Common myeloid progenitor, CD34-positive (primary cell): ENCODE measurements at places on chromosomes 7 and 10.

GRCh38 chr10:119421891-119422681 is 120.4 kb downstream of the RGS10 start:
- no peak for DNase-seq

DNA sequence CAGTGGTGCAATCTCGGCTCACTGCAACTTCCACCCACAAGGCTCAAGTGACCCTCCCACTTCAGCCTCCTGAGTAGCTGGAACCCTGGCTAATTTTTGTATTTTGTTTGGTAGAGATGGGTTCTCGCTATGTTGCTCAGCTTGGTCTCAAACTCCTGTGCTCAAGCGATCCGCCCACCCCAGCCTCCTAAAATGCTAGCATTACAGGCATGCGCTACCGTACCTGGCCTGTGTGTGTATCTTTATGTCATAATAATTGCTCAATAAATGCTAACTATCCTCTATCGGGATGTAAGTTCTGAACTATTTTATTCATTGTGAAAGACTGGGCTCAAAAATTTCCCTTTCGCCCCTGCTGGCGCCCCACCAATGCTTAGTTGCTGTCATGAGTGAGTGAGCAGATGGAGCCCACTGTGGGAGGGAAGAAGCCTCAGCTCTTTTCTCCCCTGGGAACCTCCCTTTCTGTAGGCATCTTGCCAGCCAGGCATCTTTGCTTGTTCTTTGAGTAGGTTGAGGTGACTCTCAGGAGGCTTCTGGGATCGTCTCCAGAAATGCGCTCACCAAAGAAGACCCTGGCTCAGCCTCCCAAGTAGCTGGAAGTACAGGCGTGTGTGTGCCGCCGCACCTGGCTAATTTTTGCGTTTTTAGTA is 38.3 kb downstream of the CAMK1D start:
- DNase-seq = no peak

DNA sequence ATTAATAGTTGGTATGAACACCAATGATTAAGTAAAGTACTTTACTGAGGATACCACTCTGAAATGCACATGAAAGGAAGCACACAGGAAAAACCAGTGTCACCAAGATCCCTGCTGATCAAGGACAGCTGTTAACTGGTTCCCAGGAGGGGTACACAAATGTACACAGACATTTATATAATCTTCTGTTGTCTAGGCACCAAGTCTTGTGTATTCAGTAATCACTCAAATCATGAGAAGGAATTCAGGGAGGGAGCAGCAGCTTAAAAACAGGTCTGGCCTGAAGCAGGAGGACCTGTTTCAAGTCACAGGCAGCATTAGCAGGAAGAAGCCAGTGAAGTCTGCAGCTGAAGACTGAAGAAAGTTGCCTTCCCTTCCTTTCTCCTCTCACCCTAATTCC is 18.7 kb downstream of the MPP7 start:
- DNase-seq = peak; percentile 17

GRCh38 chr10:62870866-62871265 is 54.7 kb upstream of the EGR2 start:
- no peak for DNase-seq

DNA sequence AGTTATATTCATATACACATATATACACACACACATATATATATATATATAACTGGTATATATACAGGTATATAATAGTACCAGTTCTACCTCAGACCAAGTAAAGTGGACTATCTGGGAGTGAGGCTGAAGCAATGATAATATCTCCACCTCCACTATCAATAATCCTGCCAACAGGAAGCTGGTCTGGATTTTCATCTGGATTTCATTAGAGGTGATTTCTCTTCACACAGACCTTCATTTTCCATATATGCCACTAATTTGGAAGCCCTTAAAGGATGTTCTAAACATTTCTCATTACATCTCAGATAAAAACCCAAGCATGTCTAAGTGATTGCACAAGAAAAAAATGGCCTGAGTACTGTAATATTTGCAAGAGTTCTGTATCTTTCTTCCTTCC is 1.7 kb upstream of the SLC35B4 start:
- DNase-seq = no peak

GRCh38 chr7:21086688-21087087 is 300.0 kb upstream of the SP8 start:
- peak; percentile 29 for DNase-seq

DNA sequence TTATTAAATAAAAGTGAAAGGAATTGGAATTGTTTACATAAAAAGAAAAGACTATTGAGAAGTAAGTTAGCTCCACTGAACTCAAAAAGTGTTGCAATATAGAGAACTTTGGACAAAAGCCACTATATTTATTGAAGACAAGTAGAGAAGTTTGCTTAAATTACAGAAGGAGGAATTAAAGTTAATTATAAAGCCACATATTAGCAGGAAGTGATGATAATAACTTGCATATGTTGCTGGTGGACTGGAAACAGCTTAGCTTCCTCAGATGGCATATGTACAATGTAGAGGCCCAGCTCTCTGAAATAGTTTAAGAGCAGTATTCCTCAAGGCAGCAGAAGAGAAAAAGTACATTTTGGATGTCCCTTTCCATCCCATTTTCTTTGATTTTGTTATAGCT is 400.7 kb downstream of the GATA3 start:
- DNase-seq = no peak

- no peak for DNase-seq
Observed at GRCh38 chr10:64558094-64558835, 1037.1 kb downstream of the REEP3 start.

GRCh38 chr7:116569737-116570136 is 44.9 kb downstream of the CAV1 start:
- DNase-seq = no peak

- DNase-seq = peak; percentile 97
Observed at GRCh38 chr7:101126651-101127459, at the start of gene SERPINE1. SERPINE1 (plus strand) TSS chr7:101127104; CDS start chr7:101128394, 1,290 bp downstream.

GRCh38 chr10:78747401-78748234 is 321.1 kb upstream of the ZMIZ1 start:
- no peak for DNase-seq

GRCh38 chr7:125149151-125149550 is 219.5 kb upstream of the POT1 start:
- no peak for DNase-seq

GRCh38 chr7:70704831-70705346 is 427.1 kb upstream of the GALNT17 start:
- DNase-seq = no peak

DNA sequence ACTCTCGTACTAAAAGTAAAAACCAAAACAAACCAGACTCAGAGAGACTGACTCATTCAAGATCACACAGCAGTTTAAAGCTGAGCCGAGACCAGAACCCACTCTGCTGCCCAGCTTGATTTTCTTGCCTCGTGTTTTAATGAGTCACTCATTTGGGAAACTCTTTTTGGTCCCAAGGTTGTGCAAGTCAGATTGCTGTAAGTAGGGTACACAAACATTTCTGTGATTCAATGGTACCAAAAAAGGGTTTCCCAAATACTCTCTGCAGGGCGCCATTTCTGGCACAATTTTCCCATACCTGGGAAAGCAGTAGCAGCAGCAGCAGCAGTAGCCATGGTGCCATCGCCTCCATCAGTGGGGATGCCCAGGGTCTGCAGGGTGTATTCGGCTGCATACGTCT is 69.9 kb downstream of the ASAH2B start:
- DNase-seq = no peak

- DNase-seq = no peak
Observed at GRCh38 chr10:85647741-85648140, 718.9 kb downstream of the GRID1 start.

GRCh38 chr7:78279032-78279431 is 480.5 kb downstream of the PHTF2 start:
- DNase-seq = no peak

- peak; percentile 22 for DNase-seq
Observed at GRCh38 chr10:84783386-84783785, 455.0 kb downstream of the CCSER2 start.

DNA sequence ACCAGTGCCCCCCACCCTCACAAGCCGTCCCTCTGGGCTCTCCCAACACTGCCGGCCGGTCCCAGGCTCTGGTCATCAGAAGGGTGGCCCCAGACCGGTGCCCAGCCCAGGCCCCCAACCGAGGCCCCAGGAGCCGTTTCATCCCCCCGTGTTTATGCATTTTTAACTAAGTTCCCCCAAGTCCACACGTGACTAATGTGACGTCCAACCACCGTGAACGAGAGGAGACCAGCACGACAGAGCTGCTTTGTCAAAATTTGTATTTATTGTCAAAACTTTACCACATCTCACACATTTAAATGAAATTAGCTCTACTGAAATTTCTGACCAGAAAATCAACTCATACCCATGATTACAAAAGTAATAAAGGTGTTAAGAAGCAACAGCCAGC is 8.6 kb downstream of the VENTX start:
- no peak for DNase-seq

GRCh38 chr7:154546946-154547587 is 455.9 kb downstream of the PAXIP1 start:
- DNase-seq = no peak

- no peak for DNase-seq
Observed at GRCh38 chr7:99460651-99461050, 5.3 kb downstream of the ATP5MF start.
